ENCODE measurements at places on chromosomes 11 and 22. TPM values are rescaled to one million over a fixed set of nuclear protein-coding genes. Genes with fewer than 3 reads are reported as not detected.

Gene OR51E1
- total RNA-seq: not detected

Gene SERPIND1
- 0.58 TPM for total RNA-seq

Gene SCARF2
- 24.0 TPM for total RNA-seq

Gene CARNS1
- 2.7 TPM for total RNA-seq

Gene SYT7
- total RNA-seq: 4.8 TPM

Gene DUSP8
- 18.0 TPM for total RNA-seq

Gene P2RY6
- 3.2 TPM for total RNA-seq

Gene OR5B21
- total RNA-seq: not detected

Gene C11orf87
- 0.35 TPM for total RNA-seq

Gene LDHAL6A
- total RNA-seq: not detected

Gene OR4A16
- total RNA-seq: not detected

Gene SIK3
- 37.1 TPM for total RNA-seq

Gene FOSL1
- 3.9 TPM for total RNA-seq

Gene DRD2
- not detected for total RNA-seq

Gene ABCG4
- total RNA-seq: 0.14 TPM

Gene CELSR1
- total RNA-seq: 53.5 TPM

Gene IRAG1
- total RNA-seq: 18.0 TPM

Gene NXPE4
- total RNA-seq: not detected

Gene PARVG
- 65.9 TPM for total RNA-seq

Gene CTSW
- total RNA-seq: 17.2 TPM

Gene GALR3
- not detected for total RNA-seq

Gene B4GALNT4
- total RNA-seq: 1.9 TPM

Gene SPINDOC
- 20.3 TPM for total RNA-seq

Gene LDHA
- 231 TPM for total RNA-seq

Gene BACE1
- total RNA-seq: 28.9 TPM

Gene IFITM1
- total RNA-seq: 128 TPM

Gene TMEM191C
- 4.0 TPM for total RNA-seq

Gene TSGA10IP
- not detected for total RNA-seq

Gene RFPL1
- total RNA-seq: not detected

Gene POTEH
- total RNA-seq: not detected

Gene LBHD1
- total RNA-seq: 6.1 TPM

Gene INS
- not detected for total RNA-seq

Gene TTC12
- total RNA-seq: 15.3 TPM

Gene TPH1
- total RNA-seq: 0.29 TPM

Gene UEVLD
- 24.0 TPM for total RNA-seq

Gene ACR
- total RNA-seq: 4.5 TPM

Gene RFPL2
- total RNA-seq: not detected

Gene OR4D5
- total RNA-seq: not detected

Gene NTM
- total RNA-seq: 3.7 TPM

Gene ACRV1
- total RNA-seq: not detected

Gene ARFGAP2
- total RNA-seq: 92.9 TPM

Gene KDM4E
- total RNA-seq: not detected

Gene CARD16
- total RNA-seq: 74.0 TPM

Gene POU2AF2
- not detected for total RNA-seq

Gene HTR3B
- total RNA-seq: not detected

Gene THY1
- 7.8 TPM for total RNA-seq

Gene CASP4
- total RNA-seq: 101 TPM

Gene CCDC73
- not detected for total RNA-seq

Gene ARVCF
- 25.4 TPM for total RNA-seq

Gene PATE4
- not detected for total RNA-seq

Gene RASL10A
- total RNA-seq: 0.72 TPM

Gene MS4A6A
- total RNA-seq: 112 TPM

Gene TMEM258
- total RNA-seq: 94.0 TPM

Gene MOV10L1
- total RNA-seq: 1.2 TPM

Gene GRK3
- 26.0 TPM for total RNA-seq

Gene MAP6
- 5.8 TPM for total RNA-seq

Gene E2F8
- total RNA-seq: 0.38 TPM

Data from upper lobe of right lung (tissue), 1 donor.